ENCODE measurements at places on chromosomes 7 and 10.

DNA sequence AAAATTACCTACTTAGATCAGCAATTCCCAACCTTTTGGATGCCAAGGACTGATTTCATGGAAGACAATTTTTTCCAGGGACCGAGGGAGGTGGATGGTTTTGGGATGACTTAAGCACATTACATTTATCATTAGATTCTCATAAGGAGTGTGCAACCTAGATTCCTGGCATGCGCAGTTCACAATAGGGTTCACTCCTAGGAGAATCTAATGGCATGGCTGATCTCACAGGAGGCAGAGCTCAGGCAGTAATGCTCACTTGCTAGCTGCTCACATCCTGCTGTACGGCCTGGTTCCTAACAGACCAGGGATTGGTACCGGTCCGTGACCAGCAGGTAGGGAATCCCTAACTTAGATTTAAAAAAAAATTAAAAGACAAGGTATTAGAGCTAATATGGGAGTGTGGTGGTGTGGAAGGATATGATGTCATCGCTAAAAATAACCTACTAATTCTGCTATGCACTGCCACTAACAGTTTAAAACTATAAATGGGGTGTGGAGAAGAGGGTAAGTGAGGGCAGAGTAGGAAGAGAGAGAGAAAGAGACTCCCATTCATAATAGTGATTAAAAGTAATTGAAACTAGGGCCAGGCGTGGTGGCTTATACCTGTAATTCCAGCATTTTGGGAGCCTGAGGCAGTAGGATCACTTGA lies 282.7 kb downstream of the BAMBI start:
- DNase-seq: no peak

GRCh38 chr10:44278837-44279324 lies 106.0 kb downstream of the CXCL12 start:
- peak; percentile 77 for DNase-seq

DNA sequence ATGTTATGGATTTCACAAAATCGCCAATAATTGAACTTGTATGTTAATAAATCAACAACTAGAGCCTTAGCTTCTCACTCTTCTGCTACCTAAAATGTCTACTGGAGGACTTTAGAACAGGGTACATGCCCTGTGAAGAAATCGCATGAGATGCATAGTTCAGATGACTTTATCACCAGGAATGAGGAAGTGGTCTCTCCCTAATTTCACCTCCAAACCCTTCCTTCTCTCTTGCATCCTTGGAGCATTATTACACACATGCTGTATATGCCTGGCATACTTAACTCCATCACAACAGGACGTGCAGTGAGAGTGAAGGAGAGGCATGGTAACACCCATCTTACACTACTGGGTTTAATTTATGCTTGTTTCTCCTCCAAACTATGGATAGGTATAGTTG lies 27.8 kb downstream of the RHEB start:
- peak; percentile 93 for DNase-seq

- no peak for DNase-seq
These were observed 533.6 kb downstream of the GRID1 start for GRCh38 chr10:85832988-85833387.

DNA sequence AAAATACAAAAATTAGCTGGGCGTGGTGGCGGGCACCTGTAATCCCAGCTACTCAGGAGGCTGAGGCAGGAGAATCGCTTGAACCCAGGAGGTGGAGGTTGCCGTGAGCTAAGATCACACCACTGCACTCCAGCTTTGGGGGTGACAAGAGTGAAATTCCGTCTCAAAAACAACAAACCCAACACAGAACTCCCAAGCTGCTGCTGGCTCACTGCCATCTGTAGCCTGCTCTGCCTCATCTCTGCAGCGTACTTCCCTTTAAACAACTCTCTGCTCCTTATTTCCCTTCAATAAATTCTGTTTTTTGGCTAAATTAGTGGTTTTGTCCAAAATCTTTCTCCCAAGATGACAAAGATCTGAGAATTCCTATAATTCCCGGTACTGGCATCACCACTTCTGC lies 189.2 kb upstream of the GALNT17 start:
- DNase-seq: no peak

DNA sequence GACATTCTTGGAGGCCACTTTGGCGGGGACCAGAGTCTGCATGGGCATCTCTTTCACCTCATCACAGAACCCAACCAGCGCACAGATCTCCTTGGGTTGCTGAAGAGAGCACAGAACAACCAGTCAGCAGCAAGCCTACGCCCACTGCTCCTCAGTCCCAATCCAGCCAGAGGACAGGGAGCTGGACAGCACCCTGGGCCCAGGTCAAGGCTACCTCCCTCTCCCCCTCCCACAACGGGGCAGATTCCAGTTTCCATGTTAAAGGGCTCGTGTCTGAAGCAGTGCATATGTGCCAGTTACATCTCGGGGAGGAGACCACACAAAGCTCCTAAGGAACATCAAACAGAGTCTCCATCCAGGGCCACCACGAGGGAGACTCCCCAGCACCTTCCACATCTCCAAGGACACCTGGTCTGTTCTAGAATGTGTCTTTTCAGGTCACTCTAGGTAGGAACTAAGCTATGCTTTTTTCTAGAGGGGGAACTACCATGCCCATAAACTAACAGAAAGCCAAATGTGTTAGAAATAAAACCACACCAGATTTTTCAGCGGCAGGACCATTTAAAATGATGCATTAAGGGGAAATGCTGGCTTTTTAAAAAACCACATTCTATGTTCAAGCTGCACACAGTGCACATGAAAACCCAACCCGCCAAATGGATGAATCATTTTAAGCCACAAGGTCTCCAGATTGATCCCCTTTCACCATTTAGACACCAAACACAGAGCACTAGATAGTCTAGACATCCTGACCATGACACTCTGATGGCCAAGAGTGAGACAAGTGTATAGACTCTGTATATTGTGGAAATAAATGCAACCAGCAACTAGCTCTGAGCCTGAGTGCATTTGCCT lies 28.9 kb downstream of the PSAP start:
- peak; percentile 78 for DNase-seq

- DNase-seq: no peak
These were observed 323.8 kb downstream of the GPR158 start for GRCh38 chr10:25498645-25499044.

DNA sequence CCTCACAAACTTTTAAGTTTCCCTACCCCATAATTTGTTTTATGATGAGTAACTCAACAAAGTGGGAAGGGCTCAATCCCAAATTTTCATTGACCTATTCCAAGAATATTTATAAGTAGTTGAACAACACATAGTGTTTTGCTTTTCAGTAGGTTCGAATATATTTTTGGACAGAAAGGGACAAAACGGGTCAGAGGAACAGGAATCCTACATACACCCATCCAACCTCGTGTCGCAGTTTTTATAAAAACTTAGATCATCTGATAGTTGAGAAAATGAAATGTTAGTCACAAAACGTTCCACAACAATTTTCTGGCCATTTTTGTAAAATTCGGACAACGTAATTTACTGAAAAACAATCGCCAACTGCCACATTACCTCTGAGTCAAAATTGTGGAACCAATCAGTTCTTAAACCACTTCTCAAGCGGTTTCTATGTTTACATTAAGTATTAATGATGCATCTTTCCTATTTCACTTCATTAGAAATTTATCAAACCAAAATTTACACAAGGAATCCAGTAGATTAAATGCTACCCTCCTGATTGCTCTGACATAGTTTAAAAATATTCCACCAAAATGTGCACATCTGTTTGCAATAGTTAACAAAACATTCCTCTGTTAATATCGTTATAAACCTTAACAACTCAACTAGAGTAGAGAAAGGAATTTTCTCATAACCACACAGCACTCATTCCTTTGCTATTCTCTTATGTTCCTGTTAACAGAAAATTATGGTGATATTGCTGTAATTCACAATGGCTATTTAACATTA lies 6.3 kb downstream of the WNT16 start:
- DNase-seq: peak; percentile 31

GRCh38 chr7:5595545-5596045 lies 172.0 kb upstream of the TNRC18 start:
- DNase-seq: peak; percentile 69

DNA sequence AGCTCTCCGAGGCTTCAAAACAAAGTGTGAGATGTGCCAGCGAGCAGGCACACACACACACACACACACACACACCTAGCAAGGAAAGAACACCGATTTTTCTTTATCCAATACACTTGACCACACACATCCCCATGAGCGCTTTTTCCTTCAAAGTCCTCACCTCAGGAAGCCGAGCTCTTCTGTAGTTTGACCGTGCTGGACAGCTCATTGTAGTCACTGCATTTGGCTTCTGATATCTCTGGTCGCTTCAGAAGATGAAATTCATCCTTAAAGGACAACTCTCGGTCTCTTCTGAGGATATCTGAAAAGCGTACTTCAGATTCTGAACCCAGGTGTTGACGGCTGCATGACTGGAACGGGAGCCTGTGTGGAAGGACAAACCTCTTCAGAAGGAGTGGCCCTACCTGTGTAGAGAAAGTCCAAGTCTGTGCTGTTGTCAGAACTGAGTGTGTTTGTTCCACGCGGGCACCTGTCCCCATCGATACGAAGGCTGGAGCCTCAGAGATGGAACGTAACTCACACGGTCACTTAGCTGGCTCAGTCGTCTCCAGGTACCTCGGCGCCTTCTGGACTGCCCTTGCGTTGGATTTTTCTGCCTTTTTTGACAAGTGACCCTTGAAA lies 28.1 kb upstream of the SHH start:
- DNase-seq: no peak

GRCh38 chr7:36117203-36117840 lies 35.7 kb upstream of the EEPD1 start:
- DNase-seq: no peak

DNA sequence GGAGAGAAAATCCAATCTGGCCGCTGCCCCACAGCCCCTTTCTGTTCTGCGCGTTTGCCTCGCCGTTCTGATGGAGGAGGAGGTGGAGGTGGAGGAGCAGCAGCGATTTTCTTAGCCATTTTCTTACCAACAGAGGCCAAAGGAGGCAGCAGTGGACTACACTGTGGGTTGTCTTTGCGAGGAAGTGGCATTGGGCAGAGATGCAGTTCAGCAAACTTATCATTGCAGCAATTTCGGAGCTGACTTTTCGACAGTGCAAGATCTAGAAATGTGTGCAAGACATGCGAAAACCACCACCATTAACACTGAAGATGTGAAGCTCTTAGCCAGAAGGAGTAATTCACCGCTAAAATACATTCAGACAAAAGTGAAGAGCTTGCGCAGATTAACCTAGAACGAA lies 1.9 kb upstream of the ARL4A start:
- peak; percentile 23 for DNase-seq

DNA sequence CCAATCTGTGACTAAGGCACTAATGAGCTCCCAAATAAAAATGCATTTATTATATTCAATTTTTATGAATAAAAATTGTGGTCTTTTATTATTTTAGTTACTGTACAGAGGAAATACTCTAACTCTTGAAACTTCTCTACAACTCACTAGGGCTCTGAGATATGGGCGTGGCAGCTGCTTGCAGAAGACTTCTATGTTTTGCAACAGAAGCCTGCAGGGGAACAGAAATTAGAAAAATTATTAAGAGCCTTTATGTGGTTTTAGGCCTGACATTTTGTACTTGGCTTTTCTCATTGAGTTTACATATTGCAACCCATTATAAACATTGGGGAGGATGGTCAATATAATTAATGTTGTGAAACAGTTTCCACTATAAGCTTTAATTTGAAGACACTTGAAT lies 581.4 kb downstream of the TNS3 start:
- DNase-seq: no peak

DNA sequence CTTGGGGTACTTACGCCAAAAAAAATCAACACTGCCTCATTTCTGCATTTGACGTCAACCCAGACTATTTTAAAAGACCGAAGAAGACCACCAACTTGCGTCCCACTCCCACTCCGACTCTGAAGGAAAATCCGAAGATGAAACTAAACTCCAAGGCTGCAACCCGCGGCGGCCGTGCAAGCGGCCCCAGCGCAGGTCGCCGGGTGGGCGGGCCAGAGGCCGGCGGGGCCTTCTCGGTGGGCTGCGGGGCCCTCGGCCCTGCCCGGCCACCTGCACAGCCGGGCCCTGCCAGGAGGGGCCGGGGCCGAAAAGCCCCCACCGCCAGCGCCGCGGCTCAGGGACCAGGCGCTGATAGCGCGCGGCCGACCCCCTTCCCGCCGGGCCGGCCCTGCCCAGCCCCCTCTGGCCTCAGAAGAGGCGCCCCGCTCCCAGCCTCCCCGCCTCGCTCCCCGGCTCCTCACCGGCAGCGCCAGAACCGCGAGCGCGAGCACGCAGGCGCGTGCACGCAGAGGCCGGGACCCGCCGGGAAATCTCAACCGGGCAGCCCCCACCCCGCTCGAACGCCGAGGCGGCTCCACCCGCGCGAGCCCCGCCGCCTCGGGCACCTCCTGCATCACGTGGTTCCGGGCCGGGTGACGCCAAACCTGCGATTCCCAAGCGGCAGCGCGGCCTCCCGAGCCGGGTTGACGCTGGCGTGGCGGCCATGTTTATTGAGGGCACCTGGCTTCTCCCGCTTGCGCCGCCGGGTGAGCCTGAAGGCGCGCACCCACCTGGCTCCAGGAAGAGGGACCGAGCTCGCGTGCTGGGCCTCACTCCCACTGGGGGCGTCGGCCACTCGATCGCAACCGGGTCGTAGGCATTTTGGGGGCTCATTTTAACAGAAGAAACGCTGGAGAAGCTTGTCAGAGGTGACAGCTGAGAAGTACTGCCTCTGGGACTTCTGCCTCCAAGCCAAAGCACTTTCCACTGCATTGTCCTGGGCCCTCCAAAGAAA lies at the start of gene C7orf25:
TSS of gene C7orf25 (minus strand) at position 617 of the 994 bp plus-strand sequence. CDS start 1,170 bp downstream, outside the sequence.
- peak; percentile 83 for DNase-seq

DNA sequence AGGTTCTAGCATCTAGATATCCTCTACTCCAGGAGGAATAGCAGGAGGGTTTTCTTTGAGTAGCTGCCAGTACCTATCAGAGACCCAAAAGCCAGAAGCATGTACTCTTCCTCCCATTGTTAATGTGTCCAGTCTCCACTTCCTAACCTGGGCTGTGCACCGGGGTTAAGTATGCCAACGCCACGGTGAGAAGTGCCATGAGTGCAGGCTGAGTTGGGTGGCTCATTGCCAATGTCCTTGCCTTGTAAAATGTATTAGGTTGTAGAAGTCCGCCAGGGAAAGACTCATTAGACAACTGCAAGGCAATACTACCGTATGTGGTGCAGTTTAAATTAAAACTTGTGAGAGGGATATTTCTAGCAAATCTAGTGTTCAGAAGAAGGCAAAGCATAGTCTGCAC lies 55.0 kb upstream of the PRR15 start:
- DNase-seq: no peak

DNA sequence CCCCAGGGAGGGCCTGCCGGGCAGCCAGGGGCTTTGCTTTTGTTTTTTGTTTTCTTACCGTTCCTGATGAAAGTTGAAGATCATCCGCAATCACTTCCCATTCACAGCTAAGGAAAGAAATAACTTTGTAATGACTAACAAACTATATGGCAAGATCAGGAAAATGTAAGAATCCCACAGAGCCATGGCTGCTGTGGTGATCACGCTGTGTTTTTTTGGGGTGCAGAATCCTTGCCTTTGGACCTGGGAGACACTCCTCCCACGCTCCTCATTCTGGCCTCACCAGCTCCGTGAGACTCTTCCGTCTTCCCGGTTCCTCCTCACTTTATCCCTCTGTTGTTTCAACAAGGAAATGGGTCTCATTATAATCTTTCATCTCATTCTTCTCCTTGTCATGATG lies 443.0 kb upstream of the MGMT start:
- no peak for DNase-seq

GRCh38 chr7:85341121-85341520 lies 154.3 kb upstream of the SEMA3D start:
- no peak for DNase-seq

Data from astrocyte (in vitro differentiated cells and primary cell).